Suppressor macrophage (primary cell): ENCODE measurements at places on chromosomes 7 and 10.
A peak's percentile ranks its signal among the peaks of the same experiment; 100 is the strongest.

DNA sequence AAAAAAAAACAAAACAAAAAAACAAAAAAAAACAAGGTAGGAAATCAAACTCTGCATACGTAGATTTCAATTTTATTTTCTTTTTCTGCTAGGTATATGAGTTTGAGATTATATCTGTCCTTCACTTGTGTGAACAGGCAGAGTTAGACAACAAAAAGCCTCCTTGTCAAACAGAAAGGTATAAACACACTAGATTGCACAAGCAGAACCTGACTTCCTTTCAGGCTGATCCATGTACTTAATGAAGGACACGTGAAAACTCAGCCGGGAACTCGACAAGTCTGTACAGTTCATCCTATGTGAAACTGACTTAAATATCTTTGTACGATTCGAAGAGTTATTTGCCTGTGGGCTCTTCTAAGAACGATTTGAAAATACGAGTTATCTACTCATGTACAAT is 254.1 kb downstream of the ARL4A start:
- no peak for DNase-seq

DNA sequence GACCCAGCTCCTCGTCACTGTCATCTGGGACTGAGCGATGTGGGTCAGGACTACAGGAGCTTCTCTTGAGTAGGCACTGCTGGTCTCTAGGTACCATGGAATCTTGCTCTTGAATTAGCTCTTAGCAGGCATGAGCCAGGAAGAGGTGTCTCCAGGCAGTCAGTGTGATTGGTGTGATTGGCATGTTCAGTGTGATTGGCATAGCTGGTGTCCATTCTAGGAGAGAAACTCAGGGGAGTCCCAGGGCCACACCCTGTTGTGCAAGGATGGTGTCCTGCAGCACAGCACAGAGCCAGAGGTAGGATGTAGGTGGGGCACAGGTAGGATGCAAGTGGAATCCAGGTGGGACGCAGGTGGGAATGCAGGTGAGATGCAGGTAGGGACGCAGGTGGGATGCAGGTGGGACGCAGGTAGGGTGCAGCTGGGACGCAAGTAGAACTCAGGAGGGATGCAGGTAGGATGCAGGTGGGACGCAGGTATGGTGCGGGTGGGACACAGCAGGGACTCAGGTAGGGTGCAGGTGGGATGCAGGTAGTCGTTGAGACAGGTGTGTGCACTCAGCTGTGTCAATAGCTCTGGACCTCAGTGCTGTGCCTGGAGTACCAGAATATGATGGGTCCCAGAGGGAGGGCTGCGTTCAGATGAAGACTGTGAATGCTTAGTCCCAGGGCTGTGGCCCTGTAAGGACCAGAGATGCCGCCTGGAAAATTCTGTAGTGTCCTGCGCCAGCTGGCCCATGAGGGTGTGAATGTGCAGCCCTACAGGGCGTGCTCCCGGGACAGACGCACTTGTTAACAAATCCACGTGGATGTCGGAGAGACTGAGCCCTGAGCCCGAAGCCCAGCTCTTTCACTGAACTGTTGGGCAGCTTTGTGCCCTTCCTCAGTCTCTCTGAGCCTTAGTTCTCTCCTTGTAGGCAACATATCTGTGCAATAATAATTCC is 248.2 kb upstream of the PITRM1 start:
- DNase-seq: no peak

GRCh38 chr7:22696541-22697228 is 30.3 kb upstream of the IL6 start:
- DNase-seq: peak; percentile 19

DNA sequence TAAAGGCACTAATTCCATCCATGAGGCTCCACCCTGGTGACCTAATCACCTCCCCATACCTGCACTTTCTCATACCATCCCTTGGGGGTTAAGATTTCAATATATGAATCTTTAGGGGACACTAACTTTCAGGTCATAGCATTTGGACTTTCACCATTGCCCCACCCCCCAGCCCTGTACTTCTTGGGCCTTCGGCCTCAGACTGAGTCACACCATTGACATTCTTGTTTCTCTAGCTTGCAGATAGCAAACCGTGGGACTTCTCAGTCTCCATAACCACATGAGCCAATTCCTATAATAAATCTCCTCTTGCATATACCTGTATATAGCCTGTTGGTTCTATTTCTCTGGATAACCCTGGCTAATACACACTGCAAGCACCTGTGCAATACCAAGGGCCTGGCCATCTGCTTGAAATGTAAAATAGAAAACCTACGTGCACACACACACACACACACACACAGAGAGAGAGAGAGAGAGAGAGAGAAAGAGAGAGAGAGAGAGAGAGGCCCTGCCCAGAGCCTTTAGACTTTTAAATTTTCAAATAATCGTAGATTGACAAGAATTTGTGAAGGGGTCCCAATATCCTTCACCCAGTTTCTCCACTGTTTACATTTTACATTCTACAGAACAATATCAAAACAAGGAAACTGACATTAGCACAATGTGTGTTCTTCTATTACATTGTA is 25.3 kb downstream of the ANXA8 start:
- DNase-seq: no peak

DNA sequence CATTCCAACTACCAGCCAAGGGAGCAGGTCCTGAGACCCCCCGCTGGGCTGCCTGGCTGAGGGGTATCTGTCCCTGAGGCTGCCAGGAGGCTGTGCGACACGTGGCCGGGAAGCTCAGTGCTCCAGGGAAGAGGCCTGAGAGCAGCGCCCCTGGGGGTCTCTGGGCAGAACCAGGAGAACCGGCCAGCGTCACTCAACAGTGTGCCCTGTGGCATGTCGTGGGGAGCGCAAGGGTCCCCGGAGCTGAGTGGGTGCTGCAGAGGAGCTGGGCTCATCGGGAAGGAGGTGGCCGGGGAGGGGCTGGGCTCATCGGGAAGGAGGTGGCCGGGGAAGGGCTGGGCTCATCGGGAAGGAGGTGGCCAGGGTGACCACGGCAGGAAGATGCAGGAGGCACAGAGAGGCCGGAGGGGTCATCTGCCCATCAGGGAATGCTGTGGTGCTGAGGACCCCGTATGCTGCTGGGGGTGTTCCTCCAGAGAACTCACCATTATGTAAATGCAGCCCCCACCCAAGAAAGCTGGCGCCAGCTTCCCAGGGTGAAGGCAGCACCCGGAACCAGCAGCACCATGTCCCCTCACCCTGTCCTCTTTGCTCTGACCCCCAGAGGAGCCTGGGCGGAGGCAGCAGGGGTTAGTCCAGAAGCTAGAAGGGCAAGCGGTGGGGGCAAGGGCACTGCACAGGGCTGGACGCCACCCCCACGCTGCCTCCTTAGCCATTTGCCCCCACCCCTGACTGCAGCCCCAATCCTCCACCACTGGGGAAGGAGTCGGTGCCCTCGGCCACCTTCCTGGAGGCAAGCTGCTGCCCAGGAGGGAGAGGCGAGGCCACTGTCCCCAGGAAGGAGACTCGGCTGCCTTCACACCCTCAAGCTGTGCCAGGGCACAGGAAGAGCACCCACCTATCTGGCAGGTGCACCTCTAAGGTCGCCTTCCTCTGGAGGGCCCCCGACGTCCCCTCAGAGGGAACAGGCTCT is 33.3 kb downstream of the CALML3 start:
- no peak for DNase-seq

DNA sequence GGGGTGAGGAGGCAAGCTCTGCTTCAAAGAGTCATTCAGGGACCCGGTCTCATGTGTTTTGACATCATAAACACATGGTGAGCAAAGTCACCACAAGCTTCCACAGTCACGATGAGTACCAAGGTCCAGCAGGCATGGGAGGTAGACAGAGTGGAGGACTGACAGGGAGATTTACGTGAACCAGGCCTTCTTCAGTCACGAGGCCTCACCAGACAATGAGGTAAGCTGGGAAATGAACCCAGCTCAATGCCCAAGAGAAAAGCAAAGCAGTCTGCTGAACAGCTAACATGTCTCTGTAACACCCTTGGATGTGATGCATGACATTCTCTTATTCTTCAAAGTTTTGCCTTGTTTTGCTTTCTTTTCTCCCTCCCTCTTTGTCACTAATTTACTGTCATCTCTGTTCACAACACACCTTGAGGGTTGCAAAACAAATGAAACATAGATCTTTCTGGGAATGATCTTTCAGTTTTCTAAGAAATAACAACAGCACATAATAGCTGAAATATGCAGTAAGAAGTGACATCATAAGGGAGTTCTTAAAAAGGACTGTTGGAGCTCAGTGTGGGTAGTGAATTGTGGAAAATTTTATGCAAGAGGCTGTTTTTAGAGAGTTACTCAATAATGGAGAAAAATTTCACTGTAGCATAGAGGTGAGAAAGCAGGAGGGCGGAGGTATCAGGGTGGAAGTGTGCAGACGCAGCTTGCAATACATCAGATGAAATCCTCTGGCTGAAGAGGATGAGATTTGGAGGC is 9.0 kb downstream of the PPP1R17 start:
- peak; percentile 56 for DNase-seq

DNA sequence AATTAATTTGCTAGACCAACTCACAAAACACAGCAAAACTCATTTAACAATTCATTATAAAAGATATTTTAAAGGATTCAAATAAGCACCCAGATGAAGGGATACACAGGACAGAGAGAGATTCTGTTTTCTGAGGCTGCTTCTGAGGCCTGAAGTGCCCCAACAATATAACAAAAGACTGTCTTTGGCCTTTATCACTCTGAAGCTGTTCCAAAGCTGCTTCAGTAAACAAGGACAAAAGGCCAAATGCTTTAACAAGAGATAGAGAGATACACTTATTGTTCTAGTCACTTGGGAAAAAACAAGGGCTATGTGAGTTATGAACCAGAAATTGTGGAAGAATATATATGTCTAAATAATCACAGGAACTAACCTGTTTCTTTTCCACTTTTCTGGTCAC is 223.7 kb downstream of the CXCL12 start:
- DNase-seq: no peak

GRCh38 chr10:75350791-75351190 is 50.8 kb downstream of the ZNF503 start:
- DNase-seq: no peak

DNA sequence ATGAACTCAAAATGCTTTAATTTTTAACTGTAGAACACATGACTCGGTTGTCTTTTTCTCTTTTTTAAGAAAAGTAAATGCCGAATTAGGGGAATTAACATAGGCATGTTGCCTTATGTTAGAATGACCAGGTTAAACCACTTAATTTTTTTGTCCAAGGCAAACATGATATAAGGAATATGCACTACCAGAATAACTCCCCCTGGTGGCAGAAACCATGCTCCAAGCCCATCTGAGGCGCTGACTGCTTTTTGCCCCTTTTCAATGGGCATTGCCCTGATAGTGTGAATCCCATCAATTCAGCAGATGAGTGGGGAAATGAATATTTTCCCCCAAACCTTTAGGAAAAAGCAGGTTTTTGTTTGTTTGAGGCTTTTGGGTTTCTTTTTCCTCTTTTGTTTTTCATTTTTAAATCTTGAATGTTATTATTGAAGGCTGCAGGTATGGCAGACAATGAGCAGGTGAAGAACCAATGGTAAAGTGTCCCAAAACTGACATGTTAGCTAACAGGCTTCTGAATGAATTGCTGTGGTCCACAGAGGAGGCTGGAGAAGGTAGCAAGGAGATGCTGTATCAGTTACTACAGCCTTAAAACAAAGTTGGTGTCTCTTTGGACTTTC is 284.3 kb downstream of the SORCS3 start:
- peak; percentile 48 for DNase-seq

DNA sequence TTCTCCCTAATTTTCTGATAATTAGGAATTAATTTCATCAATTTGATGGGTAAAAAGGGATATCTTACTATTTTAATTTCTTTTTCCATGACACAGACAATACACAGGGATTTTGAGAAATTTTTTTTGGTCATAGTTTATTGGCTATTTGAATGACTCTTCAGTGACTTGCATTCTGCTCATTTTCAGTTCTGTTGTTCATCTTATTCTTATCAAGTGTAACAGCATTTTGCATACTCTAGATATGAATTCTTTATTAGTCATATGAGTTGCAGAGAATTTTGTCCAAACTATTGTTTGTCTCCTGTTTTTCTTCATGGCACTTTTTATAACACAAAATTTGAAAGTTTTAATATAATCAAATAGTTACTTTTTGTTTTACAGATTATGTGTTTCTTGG is 41.7 kb downstream of the MKLN1 start:
- no peak for DNase-seq

GRCh38 chr7:219581-220150 is 27.3 kb downstream of the FAM20C start:
- no peak for DNase-seq

DNA sequence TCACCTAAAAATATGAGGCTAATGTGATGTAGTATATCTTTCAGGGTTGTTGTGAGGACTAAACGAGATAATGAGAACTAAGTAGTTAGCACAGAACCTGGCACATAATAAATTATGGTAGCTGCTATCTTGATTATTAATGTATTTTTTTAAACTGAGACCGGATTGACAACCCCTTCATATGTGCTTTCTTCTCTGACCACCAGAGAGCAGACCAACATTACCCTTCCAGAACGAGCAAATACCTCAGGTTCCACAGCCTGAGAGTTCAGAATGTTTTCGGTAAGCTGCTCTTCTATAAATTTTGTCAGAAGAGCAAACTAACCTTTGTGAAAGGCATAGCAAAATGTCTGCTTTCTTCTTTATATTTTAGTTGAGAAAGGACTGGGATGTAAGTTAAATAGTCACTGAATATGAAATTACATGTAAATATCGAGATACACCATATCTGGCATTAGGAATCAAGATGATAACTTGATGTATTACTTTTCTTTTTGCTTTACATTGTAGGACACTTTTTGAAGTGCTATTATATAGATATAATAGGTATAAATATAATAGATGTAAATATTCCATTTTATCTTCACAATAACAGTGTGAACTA is 13.6 kb upstream of the BPGM start:
- no peak for DNase-seq

DNA sequence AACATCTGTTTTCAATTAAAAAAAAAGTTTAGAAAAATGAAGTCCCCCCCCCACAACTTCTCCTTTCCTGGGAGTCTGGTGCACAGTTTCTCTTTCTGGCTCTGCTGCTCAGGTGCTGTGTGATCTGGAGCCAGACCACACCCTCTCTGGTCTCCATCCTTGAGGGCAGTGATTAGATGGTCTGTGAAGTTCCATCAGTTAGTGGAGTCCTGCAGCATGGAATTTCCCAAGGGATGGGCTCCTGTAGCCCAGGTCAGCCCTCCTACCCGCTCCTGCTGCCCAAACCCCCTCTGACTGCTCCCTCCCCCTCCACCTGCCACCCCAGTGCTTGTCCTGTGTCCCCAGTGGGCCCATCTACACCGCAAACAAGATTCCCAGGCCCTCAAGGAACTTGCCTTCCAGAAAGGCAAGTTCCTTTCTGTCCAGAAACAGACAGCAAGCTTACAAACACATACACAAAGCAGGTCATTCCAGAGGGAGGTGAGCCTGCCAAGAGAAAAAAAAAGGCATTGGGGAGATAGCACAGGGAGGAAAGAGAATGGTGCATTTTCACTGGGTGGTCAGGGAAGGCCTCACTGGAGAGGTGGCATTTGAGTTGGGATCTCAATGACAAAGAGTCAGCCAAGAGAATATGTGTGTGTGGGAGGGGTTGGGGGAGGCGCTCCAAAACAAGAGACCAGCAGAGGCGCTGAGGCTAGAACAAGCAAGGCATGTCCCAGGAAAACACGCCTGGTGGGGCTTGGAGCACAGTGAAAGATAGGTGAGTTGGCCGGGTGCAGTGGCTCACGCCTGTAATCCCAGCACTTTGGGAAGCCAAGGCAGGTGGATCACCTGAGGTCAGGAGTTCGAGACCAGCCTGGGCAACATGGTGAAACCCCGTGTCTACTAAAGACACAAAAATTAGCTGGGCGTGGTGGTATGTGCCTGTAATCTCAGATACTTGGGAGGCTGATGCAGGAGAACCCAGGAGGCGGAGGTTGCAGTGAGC is 49.5 kb upstream of the SLC29A3 start:
- DNase-seq: no peak
